Panc1 (cell line): ENCODE measurements at places on chromosomes 6 and 20. TPM values are rescaled to one million over a fixed set of nuclear protein-coding genes. Genes with fewer than 3 reads are reported as not detected.

PROKR2 gene
- total RNA-seq = not detected

IL17F gene
- total RNA-seq = not detected

LINC00237 gene
- total RNA-seq = not detected

NOX3 gene
- not detected for total RNA-seq

LAMP5 gene
- not detected for total RNA-seq

COL19A1 gene
- total RNA-seq = not detected

GSTA2 gene
- not detected for total RNA-seq

IL20RA gene
- total RNA-seq = not detected

ACSS2 gene
- total RNA-seq = 25.4 TPM

CYP39A1 gene
- total RNA-seq = 0.72 TPM

TXLNB gene
- total RNA-seq = not detected

ANGPT4 gene
- not detected for total RNA-seq

PRL gene
- total RNA-seq = not detected

KCNB1 gene
- total RNA-seq = 11.1 TPM

ADGRF1 gene
- total RNA-seq = 0.95 TPM

ASCC3 gene
- 46.9 TPM for total RNA-seq
